Stimulated activated CD4-positive, alpha-beta T cell treated with anti-CD3 and anti-CD28 coated beads, Interleukin-2, amount 100 ng/mL, for 4 hours (primary cell): ENCODE measurements at places on chromosomes 11 and 22.

DNA sequence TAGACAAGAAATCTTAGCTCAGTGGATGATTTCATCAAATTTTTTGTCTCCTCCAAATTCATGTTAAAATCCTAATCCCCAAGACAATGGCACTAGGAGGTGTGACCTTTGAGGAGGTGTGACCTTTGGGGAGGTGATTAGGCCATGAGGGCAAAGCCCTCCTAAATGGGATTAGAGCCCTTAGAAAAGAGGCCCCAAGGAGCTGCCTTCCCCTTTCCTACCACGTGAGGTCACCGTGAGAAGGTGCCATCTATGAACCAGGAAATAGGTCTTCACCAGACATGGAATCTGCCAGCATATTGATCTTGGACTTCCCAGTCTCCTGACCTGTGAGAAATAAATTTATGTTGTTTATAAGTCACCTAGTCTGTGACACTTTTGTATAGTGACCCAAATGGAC is 138.7 kb downstream of the TRIM29 start:
- no peak for DNase-seq

DNA sequence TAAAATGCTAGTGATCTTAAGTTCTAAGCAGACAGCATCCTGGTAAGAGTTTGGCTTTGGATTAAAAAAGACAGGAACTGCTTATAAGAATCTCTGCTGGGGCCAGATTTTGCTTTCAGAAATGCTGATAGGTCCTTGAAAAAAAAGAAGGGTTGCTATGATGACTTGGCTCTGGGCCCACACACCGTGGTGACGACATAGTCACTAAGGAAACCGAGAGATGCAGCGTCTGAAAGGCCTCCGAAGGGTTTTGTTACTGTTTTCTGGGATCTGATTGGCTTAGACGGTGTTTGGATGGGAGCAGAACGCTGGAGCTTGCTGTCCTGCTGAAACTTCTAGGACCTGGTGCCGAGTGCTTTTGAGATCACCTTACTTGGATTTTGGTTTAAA is 8.4 kb downstream of the FAM118A start:
- DNase-seq = peak; percentile 84

DNA sequence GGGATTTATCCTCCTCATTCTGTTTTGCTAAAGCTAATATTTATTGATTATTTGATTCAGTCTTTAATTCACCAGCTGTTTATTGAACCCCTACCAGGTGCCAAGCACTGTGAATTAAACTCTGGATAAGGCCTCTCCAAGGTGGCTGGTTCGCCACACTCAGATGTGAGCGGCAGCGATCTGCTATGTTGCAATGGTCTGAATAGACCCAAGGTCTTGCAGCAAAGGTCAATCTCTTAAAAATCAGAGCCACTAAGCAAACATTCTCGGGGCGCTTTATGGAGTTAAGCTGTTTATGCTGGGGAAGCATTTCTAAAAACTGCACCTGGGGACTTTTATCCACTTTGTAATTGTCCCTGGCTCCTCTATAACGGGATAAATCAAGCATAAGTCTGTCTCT is 10.5 kb upstream of the TSPAN18 start:
- no peak for DNase-seq

- no peak for DNase-seq
These were observed 149.7 kb downstream of the LRRC4C start for GRCh38 chr11:41309716-41310115.

DNA sequence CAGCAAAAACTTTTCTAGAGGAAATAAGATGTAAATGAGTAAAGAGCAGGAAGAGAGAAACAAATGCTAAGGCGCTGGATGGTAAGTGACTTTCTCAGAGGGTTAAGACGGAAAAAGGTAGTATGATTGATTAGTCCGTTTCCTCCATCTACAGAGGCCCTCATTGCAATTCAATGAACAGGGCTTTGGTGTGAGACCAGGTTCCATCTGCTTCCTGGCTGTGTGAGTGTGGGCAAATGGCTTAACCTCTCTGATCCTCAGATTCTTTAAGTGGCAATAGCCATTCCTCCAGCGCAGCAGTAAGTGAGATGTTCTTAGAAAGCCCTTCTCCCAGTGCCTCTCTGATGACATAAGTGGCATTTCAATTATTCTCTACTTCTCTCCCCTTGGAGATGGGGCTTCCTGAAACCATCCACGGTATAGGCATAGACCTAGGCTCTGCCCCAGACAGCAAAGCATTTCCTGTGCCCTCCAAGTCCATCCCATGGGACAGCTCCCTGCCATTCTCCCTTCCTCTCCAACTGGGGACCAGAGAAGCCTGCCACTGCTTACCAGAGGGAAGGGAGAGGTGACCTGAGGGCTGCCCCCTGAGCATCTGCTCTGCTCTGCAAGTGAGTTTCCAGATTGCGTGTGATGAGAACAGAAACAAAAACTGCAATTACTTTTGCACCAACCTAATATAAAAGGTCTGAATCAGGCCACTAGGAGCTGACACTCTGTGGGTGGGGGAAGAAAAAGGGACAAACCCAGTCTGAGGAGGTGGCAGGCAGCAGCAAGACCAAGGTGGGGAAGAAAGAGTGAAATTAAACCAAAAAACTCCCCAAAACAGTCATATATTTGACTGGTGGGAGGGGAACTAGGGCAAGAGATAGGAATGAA is 12.7 kb upstream of the CD44 start:
- DNase-seq = peak; percentile 58

DNA sequence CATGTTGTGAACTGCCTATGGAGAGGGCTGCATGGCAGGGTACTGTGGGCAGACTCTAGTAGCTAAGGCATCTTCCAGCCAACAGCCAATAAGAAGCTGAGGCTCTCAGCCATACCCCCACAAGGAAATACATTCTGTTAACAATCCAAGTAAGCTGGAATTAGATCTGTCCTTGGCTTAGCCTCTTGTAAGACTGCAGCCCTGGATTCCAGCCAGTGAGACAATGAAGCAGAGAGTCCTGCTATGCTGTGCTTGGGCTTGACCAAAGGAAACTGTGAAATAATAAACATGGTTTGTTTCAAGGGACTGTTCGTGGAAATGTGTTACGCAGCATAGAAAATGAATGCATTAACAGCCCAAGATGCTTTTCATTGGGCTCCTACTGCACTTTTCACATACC is 1097.4 kb upstream of the CCDC90B start:
- DNase-seq = no peak

- DNase-seq = peak; percentile 64
These were observed at the start of gene PACS1 for GRCh38 chr11:66069715-66070603. Gene PACS1, plus strand, starts transcription at chr11:66070272. Its CDS starts 215 bp downstream, at chr11:66070487.

- no peak for DNase-seq
These were observed 98.5 kb downstream of the CTTN start for GRCh38 chr11:70496591-70497535.

- DNase-seq = no peak
These were observed 117.3 kb downstream of the RASSF10 start for GRCh38 chr11:13126430-13126829.

DNA sequence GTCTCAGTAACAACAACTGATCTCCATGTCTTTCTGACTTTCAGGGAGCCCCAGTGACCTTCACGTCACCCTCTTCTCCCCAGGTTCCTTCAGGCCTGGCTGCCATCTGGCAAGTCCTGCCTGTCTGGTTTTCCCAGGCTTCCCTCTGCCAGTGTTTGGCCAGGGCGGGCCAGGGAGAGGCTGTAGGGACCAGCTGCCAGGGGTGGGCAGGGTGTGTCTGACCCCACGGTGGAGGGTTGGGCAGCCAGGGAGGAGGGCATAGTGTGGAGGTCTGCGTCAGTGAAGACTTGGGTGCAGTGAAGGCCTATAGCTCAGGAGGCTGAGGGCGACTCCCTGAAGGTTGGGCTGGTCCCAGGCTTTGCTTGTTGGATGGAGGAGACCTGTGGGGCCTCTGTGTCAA is 11.9 kb upstream of the MRGPRX2 start:
- no peak for DNase-seq

GRCh38 chr22:25728071-25728470 is 13.9 kb upstream of the MYO18B start:
- no peak for DNase-seq

GRCh38 chr22:40813912-40814315 is 5.2 kb downstream of the SLC25A17 start:
- no peak for DNase-seq

- DNase-seq = peak; percentile 40
These were observed 1.6 kb upstream of the ELFN2 start for GRCh38 chr22:37428649-37429586.

GRCh38 chr11:130830566-130830965 is 85.7 kb downstream of the SNX19 start:
- DNase-seq = no peak

DNA sequence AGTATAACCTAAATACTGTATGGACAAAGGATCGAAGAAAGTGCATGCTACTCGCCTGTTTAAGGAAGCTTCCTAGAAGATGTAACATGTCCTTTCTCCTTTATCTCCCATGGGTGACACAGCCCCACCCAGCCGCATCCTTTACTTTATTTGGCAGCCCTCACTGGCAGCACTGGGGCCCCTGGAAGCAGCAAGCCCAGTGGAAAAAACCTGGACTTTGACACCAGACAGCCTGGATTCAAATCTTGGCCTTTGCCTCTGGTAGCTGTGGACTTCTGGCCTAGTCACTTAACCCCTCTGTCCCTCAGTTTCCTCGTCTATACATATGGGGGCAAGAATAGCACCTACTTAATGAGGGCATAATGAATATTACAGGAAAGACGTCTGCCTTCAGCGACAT is 67.1 kb downstream of the MYEOV start:
- DNase-seq = no peak

DNA sequence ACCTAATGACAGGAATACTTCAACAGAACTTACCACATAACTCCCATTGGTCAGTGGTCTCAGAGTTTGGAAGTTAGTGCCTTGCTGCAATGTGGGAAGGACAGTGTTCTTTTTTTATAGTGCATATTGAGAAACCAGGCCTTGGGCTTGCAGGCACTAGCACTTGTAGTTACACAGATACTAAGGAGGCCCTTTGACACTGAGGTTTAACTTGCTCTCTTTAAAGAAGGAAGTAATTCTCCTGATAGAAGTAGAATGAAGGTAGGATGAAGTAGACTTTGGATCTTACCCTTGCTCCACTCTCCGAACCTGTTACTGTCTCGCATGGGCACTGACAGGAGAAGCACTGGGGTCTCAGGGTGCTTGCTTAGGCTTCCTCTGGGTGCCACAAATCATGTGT is 31.0 kb upstream of the ST14 start:
- no peak for DNase-seq

GRCh38 chr11:125292100-125292499 is 127.5 kb downstream of the PKNOX2 start:
- DNase-seq = no peak

- DNase-seq = no peak
These were observed 26.7 kb downstream of the SYT9 start for GRCh38 chr11:7278314-7278917.

GRCh38 chr22:44918925-44919392 is 90.8 kb downstream of the PHF21B start:
- DNase-seq = no peak

DNA sequence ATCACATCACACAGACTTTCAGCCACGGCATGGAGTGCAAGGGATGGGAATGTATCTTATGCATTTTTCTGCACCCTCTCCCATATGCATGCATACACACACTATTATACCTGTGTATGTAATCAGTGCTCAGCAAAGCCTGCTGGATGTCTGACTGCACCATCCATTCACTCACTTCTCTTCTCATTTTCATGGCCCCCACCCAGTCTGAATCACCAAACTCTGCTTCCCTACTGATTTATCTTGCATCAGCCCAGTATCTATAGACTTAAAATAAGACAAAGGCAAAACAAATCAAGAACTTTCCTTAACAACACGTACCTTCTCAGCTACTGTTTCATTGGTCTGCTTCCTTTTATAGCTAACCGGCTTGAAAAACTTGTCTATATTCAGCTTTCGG is 21.6 kb downstream of the DBX1 start:
- no peak for DNase-seq

- DNase-seq = no peak
These were observed 44.5 kb downstream of the PARVG start for GRCh38 chr22:44225091-44225689.

DNA sequence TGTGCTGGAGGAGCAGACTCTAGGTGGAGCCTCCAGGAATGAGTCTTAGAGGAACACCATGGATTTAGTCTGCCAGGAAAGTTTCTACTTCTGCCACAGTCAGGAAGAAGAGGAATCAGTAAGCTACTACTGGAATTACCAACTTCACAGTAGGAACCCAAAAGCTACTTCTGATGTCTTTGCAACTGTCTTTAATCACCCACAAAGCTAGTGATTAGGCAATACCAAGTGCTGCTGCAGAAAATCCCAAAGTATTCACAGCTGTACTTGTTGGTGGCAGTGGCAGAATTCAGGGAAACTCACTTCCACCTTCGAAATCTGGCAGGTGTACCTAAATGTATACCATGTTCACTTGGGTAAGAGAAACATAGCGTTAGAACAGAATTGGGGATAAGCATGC is 264.5 kb upstream of the SORL1-AS1 start:
- no peak for DNase-seq

GRCh38 chr22:35657571-35658312 is 9.5 kb downstream of the APOL6 start:
- no peak for DNase-seq

- DNase-seq = peak; percentile 49
These were observed at the start of gene TPBGL for GRCh38 chr11:75240311-75241035. Gene TPBGL, plus strand, starts transcription at chr11:75240774. Its CDS starts 276 bp downstream, at chr11:75241050.
